ENCODE measurements at places on chromosomes 12 and 14.

- no peak overlapping the region for H3K27ac ChIP-seq
- H3K27me3 ChIP-seq: no peaks in the 10 kb centered on the region
- peaks cover 7% of the 10 kb centered on the region for H3K4me1 ChIP-seq
- no peaks in the 10 kb centered on the region for H3K36me3 ChIP-seq
- H3K4me3 ChIP-seq: no peak overlapping the region
- no peak for DNase-seq
Measured at GRCh38 chr14:75492832-75493591, 29.3 kb upstream of the BATF start.

DNA sequence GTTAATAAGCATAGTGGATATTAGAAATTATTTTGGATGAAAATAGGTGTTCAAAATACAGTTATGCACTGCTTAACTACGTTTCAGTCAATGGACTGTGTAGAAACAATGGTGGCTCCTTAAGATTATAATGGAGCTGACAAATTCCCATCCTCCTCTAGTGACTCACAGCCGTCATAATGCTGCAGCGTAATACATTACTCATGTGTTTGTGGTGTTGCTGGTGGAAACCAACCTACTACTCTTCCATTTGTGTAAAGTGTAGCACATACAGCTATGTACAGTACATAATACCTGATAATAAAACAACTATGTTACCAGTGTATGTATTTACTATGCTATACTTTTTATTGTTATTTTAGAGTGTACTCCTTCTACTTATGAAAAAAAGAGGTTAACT lies 111.2 kb upstream of the TMCC3 start:
- DNase-seq: no peak
- no peak overlapping the region for H3K4me3 ChIP-seq
- H3K27ac ChIP-seq: no peak overlapping the region
- H3K27me3 ChIP-seq: no peaks in the 10 kb centered on the region
- H3K36me3 ChIP-seq: no peaks in the 10 kb centered on the region
- no peaks in the 10 kb centered on the region for H3K4me1 ChIP-seq

- no peak overlapping the region for H3K4me3 ChIP-seq
- DNase-seq: no peak
- no peak overlapping the region for H3K27ac ChIP-seq
- no peaks in the 10 kb centered on the region for H3K27me3 ChIP-seq
- H3K4me1 ChIP-seq: no peaks in the 10 kb centered on the region
Measured at GRCh38 chr12:117502633-117503032, 141.2 kb upstream of the NOS1 start.

GRCh38 chr12:102009796-102010195 lies 52.0 kb downstream of the WASHC3 start:
- H3K27me3 ChIP-seq: no peaks in the 10 kb centered on the region
- no peaks in the 10 kb centered on the region for H3K4me1 ChIP-seq
- H3K4me3 ChIP-seq: no peak overlapping the region
- H3K27ac ChIP-seq: no peak overlapping the region

GRCh38 chr12:86721713-86722397 lies 465.7 kb upstream of the MGAT4C start:
- H3K4me1 ChIP-seq: no peaks in the 10 kb centered on the region
- H3K27ac ChIP-seq: no peak overlapping the region
- no peak for DNase-seq

DNA sequence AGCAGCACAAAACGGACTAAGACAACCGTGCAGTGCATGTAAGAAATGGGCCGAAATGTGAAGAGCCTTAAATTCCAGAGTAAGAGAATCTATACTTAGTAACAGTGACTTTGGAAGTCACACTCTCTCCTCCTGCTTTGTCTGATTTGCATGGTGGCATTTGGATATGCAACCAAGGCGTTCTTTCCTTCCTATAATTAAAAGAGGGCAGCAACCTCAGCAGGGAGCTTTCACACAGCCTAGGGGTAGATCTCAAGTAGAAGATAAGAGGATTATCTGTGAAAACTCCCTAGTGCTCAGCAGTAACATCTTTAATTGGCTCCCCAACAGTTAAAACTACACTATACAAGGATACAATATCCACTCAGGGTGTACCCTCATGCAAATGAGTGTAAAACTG lies 16.5 kb downstream of the GMFB start:
- H3K27me3 ChIP-seq: no peaks in the 10 kb centered on the region
- no peak for DNase-seq
- no peak overlapping the region for H3K4me3 ChIP-seq
- H3K4me1 ChIP-seq: no peaks in the 10 kb centered on the region

- H3K36me3 ChIP-seq: no peaks in the 10 kb centered on the region
- H3K27me3 ChIP-seq: no peaks in the 10 kb centered on the region
Measured at GRCh38 chr14:36555998-36556743, 26.2 kb downstream of the NKX2-8 start.
